KG1 (cell line): ENCODE measurements at places on chromosomes 16 and 17.

GRCh38 chr17:57002904-57003303 lies 25.0 kb downstream of the SCPEP1 start:
- DNase-seq, result no peak

GRCh38 chr16:84629580-84629979 lies 11.7 kb upstream of the COTL1 start:
- DNase-seq, result no peak

GRCh38 chr16:77009453-77009852 lies 181.5 kb upstream of the MON1B start:
- DNase-seq, result no peak

DNA sequence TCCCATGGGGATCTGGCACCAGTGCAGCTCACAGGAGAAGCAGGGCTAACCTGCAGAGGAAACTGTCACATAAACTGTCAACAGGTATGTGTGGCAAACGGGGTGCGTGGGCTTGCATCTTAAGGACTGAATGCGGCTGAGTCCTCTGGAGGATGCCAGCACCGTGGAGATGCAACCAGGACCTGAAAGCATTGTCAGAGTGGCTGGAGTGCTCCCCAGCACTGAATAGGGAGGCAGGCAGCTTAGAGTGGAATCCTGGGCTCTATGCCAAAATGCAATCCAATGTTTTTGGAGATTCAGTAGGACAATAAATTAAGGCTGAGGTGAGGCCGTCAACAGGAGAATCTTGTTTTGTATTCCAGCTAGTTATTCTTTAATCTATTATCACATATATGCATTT lies 21.3 kb upstream of the SALL1 start:
- no peak for DNase-seq

- DNase-seq, result no peak
Measured at GRCh38 chr16:25509456-25509855, 182.3 kb upstream of the HS3ST4 start.

- DNase-seq, result no peak
Measured at GRCh38 chr17:49351572-49352140, 10.4 kb downstream of the ZNF652 start.

DNA sequence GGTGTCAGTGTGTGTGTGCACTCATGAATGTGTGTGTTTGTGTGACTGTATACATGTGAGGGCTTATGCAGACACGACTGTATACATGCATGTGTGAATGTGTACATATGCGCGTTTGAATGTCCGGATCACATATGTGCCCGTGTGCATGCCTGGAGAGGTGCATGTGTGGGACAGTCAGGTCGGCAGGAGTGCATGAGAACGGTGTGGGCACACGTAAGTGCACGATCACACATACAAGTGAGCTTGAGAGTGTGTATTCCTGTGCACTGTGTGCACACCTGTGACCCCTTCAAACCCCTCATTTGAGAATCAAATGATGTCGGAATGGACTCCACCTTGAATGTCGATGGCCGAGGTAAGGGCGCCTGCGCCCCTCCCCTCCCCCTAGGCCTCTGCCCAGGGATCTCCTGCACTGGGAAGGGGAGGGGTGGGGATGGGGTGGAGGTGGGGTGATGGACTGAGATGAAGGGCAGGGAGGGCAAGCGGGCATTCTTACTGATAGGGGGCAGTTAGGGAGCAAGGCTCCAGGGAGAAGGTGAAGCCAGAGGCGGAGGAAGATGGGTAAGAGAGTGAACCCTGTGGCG lies 601 bp upstream of the NGFR start:
- no peak for DNase-seq
